OCI-M1 (cell line): ENCODE measurements at places on chromosomes 6 and 20.

GRCh38 chr6:46749731-46750130, 3.0 kb downstream of the ANKRD66 start:
- no peak for DNase-seq

- DNase-seq, result no peak
Observed at GRCh38 chr20:50515471-50516106, 5.4 kb downstream of the PTPN1 start.

GRCh38 chr20:59925899-59926298, 7.5 kb downstream of the SYCP2 start:
- DNase-seq, result no peak

- peak; percentile 73 for DNase-seq
Observed at GRCh38 chr6:53956068-53956711, 155.1 kb upstream of the MLIP start.
